ENCODE measurements at places on chromosomes 4 and X.

DNA sequence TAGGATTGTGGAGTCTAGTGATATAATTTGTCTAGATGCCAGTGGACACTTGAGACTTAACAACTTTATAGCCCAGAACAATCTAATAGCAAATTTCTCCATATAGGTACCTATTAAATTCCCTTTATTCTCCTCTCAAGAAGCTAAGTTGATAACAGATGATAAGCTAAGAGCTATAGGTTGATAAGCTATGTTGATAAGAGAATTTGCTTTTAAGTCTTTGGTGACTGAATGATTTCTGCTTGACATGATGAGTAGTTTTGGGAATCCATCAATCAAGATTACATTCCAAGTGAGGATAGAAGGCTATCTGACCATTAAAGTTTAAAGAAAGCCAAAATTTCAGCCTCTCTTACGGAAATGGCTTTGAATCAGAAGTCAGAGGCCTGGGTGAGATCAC, 131.6 kb downstream of the EMCN start:
- no peak for DNase-seq

DNA sequence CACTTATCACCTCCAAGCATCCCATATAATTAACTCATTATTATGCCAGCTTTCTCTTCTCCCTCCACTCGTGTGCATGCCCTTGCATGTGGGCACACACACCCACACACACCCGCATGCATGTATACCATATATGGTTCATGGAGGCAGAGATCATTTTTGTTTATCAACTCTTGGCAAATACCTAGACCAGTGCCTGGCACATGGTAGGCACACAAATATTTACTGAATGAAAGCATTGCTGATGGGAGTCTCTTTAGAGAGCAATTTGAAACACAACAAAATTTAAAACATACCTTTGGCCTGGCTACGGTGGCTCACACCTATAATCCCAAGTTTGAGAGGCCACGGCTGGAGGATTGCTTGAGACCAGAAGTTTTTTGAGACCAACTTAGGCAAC, 51.1 kb upstream of the SLC10A4 start:
- DNase-seq: no peak

- DNase-seq: no peak
Measured at GRCh38 chr4:82524570-82525152, 37.1 kb downstream of the TMEM150C start.

DNA sequence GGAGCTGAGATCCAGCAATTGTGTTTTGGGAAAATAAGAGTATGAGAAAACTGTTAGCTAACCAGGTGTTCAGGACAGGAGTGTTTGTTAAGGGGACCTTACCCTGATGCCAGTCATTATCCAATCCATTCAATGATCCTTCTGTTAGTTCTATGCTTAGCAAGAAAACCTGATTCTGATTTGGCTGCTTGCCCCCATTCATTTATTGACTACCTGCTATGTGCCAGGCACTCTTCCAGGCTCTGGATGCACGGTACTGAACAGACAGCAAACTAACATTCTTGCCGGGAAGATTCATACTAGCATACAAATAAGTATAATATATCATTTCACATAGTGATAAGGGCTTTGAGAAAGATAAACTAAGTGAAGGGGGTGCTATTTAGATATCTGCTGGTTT, 1.0 kb upstream of the MECP2 start:
- DNase-seq: no peak

DNA sequence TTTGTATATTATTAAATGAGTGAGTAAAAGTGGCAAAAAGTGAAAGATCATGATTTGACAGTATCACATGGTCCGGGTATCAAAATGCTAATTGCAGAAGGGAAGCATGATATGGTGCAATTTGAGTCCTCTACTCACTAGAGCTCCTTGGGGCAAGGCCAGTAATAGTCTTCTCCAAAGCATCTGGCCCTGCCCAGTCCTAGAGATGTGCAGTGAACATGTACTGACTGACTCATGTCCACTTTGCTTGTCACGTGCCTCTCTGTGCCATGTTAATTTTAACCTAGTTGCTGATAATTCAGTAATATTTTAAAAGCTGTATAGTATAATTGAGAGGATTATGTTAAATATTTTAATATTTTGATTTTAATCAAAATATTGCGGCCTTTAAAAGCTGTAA, 54.6 kb upstream of the TENM3 start:
- no peak for DNase-seq

GRCh38 chrX:119721926-119722325, 29.0 kb upstream of the SEPTIN6 start:
- no peak for DNase-seq

DNA sequence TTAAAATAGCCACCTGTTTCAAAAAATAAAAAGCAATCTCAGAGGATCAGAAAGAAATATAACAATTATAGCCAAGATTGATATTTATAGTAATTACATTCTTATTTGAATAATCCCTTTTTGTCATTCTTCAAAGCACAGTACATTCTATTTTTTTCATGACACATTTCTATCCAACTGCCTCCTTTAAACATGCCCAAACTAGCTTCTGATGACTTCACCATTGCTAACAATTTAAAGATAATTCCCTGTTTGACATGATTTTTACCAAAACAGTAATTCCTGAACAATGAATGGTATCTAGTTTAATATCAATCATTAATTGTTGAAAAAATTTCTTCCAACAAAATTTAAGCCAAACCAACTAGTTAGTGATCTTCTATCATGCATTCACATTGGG, 172.4 kb downstream of the SNCA start:
- no peak for DNase-seq

- DNase-seq: no peak
Measured at GRCh38 chrX:47221756-47222155, 3.3 kb downstream of the CDK16 start.
